Lower lobe of right lung (tissue), 2 donors: ENCODE measurements at places on chromosomes 1 and 21. TPM values are rescaled to one million over a fixed set of nuclear protein-coding genes. Genes with fewer than 3 reads are reported as not detected.

The FAM72B gene
- 0.83 TPM for total RNA-seq

DNA sequence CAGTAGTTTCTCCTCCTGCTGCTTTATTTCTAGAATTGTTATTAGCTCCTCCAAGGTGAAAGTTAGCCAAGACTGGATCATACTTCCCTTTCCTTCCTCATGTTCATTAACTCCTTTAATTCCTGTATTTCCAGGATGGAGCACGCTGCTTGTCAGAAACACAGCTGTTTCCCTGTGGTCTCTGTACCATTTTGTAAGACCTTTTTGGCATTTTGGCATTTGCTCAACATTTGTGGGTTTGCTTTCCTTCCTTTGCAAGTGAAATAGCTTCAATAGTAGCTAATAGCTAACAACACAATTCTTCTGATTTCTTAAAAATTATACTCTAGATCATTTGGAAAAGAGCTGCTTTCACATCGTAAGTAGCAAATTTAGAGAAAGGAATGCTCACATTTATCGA is 44.3 kb upstream of the HPDL start:
- H3K27me3 ChIP-seq: no peaks in the 10 kb centered on the region
- H3K4me3 ChIP-seq: no peak overlapping the region
- no peaks in the 10 kb centered on the region for H3K36me3 ChIP-seq
- no peaks in the 10 kb centered on the region for H3K4me1 ChIP-seq
- H3K27ac ChIP-seq: no peak overlapping the region

The ANKRD34A gene
- 0.41 TPM for total RNA-seq

DNA sequence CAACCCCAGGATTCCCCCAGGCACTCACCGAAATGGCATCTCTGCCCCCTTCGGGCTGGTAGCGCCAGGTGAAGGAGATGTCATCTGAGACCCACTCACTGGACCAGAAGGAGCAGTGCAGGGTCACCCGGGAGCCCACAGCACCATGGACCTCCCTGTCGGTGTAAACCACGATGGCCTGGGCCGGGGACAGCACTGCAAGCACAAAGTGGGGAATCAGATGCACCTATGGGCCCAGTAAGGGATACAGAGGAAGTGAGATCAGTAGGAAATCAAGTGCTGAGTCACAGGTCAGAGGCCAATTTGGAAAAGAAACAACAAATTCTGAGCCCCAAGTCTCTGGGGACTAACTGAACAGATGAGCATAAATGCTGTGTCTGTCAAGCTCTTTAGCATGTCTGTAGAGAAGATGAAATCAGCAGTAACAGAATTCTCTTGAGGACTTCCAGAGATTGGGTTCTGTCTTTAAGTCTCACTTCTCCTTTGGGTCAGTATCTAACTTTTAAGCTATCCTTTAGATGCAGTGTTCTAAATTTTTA is 2.5 kb downstream of the MPZ start:
- no peak overlapping the region for H3K4me3 ChIP-seq
- H3K27ac ChIP-seq: peak overlapping the region; percentile 50
- no peaks in the 10 kb centered on the region for H3K36me3 ChIP-seq
- peaks cover 26% of the 10 kb centered on the region for H3K4me1 ChIP-seq
- no peaks in the 10 kb centered on the region for H3K27me3 ChIP-seq

GRCh38 chr1:106325600-106325999 is 730.9 kb upstream of the PRMT6 start:
- no peak overlapping the region for H3K27ac ChIP-seq
- no peaks in the 10 kb centered on the region for H3K4me1 ChIP-seq
- H3K27me3 ChIP-seq: no peaks in the 10 kb centered on the region
- no peaks in the 10 kb centered on the region for H3K36me3 ChIP-seq
- no peak overlapping the region for H3K4me3 ChIP-seq
- DNase-seq: no peak

DNA sequence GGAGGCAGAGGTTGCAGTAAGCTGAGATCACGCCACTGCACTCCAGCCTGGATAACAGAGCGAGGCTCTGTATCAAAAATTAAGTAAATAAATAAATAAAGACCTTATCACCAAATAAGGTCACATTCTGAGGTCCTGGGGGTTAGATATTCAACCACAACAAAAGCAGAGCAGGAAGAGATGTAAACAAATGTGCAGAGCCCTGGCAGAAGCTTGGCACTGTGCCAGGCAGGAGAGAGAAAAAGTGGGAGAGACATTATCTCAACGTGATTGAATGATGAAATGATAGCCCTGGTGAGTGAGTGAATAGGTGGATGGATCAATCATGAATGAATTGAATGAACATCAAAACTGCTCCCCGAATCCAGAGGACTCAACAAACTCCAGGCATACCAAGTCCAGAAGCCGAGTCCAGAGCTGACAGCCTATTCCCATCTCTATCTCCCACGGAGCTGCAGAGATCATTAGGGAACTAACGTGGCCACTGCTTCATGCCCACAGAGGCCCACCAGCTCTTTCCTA is 150.7 kb downstream of the TOMM20 start:
- H3K27me3 ChIP-seq: no peaks in the 10 kb centered on the region
- H3K36me3 ChIP-seq: no peaks in the 10 kb centered on the region
- peak overlapping the region; percentile 93 for H3K27ac ChIP-seq

The WDR4 gene
- 17.1 TPM for total RNA-seq

The EFNA3 gene
- total RNA-seq: 1.0 TPM

The CXADR gene
- total RNA-seq: 26.6 TPM

GRCh38 chr1:243718893-243719292 is 131.2 kb downstream of the AKT3 start:
- H3K4me1 ChIP-seq: peaks cover 11% of the 10 kb centered on the region
- DNase-seq: no peak
- no peak overlapping the region for H3K4me3 ChIP-seq
- no peak overlapping the region for H3K27ac ChIP-seq
- no peaks in the 10 kb centered on the region for H3K36me3 ChIP-seq

The RHD gene
- total RNA-seq: not detected

GRCh38 chr1:214541206-214541605 is 10.2 kb downstream of the PTPN14 start:
- peaks cover 35% of the 10 kb centered on the region for H3K4me1 ChIP-seq
- no peaks in the 10 kb centered on the region for H3K27me3 ChIP-seq
- H3K36me3 ChIP-seq: no peaks in the 10 kb centered on the region
- H3K4me3 ChIP-seq: no peak overlapping the region
